ENCODE measurements at places on chromosomes 16 and 17.
A peak's percentile ranks its signal among the peaks of the same experiment; 100 is the strongest.

- DNase-seq: no peak
These were observed 60.0 kb upstream of the CDC42EP4 start for GRCh38 chr17:73371836-73372235.

DNA sequence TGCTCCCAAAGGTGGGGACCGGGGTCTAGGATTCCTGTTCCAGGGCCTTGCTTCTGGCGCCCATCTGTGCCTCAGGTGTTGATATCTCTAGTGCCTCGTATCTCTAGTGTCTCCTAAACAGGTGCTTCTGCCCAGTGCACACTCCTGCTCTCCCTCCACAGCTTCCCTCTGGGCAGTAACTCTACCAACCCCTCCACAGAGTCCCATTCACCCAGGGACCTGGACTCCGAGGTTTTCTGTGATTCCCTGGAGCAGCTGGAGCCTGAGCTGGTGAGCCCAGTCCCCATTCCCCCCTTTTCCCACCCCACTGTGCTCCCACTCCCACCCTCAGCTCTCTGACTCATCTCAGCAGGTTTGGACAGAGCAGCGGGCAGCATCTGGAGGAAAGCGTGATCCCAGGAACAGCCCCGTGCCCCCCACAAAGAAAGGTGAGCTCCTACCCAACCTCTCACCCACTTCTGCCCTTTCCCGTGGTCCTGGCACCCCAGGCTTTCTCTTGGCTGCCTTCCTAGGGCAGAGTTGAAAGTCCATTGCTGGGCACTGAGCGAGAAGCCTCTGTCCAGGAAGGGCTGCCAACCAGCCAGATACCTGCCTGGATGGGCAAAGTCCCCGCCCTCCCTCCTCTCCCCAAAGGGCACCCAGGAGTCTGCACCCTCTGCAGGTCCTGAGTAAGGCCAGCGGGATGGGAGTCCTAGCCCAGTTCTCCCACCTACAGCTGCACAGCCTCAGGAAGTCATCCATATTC, 2.2 kb downstream of the ACBD4 start:
- DNase-seq: no peak

DNA sequence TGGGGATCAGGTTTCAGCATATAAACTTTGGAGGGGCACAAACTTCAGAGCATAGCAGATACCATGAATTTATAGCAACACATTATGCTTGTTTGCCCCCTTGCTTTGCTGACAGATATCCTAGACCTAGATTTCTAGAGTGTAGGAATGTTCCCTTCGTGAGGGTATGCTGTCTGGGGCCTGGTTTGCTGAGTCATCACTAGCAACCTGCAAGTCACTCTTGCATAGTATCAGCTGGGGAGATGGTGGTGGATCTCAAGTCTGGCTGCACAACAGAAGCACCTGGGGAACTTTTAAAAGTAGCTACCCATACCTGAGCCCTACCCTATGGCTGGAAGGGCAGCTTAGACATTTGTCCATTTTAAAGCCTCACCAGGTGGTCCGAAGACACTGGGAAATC, 22.3 kb upstream of the HSBP1 start:
- DNase-seq: no peak

GRCh38 chr16:4828567-4829321, 18.3 kb downstream of the GLYR1 start:
- DNase-seq: no peak

- no peak for DNase-seq
These were observed 25.0 kb downstream of the MAP3K3 start for GRCh38 chr17:63647065-63647725.

- no peak for DNase-seq
These were observed 5.8 kb upstream of the RPRML start for GRCh38 chr17:46984892-46985291.

- DNase-seq: no peak
These were observed 374.3 kb upstream of the GOT2 start for GRCh38 chr16:59108374-59108773.

GRCh38 chr16:3180445-3180878, 7.5 kb upstream of the OR1F1 start:
- no peak for DNase-seq

DNA sequence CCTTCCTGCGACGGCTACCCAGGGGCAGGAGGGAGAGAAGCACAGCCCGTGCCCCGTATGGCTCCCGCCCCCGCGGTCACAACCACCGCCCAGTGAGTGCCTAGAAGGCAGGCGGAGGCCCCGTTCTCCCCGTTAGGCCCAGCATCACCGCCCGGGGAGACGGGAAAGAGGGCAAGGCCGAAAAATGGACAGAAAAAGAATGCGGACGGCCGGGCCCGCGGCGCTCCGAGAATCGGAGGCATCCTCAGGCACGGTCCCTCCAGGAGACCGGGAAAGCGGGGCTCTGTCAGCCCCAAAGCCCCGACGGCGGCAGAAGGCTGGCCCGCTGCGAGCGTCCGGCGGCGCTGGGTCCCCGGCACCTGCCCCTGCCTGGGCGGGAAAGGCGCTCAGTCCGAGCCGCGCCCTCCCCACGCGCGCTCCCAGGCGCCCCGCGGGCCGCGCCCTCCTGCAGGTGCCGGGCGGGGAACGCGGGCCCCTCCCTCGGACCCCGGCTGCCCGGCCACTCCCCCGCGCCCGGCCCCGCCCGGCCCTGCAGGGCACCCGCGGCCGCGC, 407 bp downstream of the MCRIP1 start:
- no peak for DNase-seq

- DNase-seq: no peak
These were observed 27.7 kb downstream of the PPM1E start for GRCh38 chr17:58783380-58783779.

- peak; percentile 54 for DNase-seq
These were observed 82.3 kb downstream of the CCDC182 start for GRCh38 chr17:57662644-57663308.

DNA sequence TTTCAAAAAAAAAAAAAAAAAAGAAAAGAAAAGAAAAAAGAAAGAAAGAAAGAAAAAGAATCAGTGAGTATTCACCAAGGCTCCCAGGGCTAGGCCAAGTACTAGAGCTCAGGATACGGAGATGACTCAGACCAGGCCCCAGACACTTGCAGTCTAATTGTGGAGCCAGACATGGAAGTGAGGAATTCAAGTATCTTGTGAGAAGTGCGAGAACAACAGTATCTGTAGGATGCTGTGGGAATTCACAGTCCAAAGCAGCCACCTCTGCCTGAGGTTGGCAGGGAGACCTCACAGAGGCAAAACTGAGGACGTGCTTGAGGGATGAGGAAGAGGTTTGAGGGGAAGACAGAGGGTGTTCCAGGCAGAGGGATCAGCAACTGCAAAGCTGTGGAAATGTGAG, 14.0 kb upstream of the ALDOA start:
- no peak for DNase-seq

DNA sequence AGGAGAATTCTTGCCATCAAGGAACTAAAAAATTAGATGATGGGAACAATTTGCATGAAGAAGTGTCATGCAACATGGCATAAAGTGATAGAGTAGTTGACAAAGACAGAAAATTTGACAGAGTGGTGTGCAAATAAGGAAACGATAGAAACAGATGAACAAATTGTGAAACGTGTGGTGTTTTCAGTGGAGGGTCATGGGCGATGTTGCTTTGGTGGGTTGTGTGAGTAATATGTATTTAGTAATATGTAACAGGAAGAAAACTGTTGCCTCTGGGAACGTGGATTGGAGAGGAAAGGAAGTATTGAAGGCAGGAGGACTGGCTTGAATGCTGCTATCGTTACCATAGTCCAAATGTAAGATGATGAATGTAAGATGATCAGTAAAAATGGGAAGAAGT, 3.6 kb downstream of the COX10 start:
- DNase-seq: no peak

- no peak for DNase-seq
These were observed 10.8 kb downstream of the SMTNL2 start for GRCh38 chr17:4594931-4595684.

GRCh38 chr17:82713071-82713723, 3.3 kb upstream of the FN3KRP start:
- DNase-seq: no peak

DNA sequence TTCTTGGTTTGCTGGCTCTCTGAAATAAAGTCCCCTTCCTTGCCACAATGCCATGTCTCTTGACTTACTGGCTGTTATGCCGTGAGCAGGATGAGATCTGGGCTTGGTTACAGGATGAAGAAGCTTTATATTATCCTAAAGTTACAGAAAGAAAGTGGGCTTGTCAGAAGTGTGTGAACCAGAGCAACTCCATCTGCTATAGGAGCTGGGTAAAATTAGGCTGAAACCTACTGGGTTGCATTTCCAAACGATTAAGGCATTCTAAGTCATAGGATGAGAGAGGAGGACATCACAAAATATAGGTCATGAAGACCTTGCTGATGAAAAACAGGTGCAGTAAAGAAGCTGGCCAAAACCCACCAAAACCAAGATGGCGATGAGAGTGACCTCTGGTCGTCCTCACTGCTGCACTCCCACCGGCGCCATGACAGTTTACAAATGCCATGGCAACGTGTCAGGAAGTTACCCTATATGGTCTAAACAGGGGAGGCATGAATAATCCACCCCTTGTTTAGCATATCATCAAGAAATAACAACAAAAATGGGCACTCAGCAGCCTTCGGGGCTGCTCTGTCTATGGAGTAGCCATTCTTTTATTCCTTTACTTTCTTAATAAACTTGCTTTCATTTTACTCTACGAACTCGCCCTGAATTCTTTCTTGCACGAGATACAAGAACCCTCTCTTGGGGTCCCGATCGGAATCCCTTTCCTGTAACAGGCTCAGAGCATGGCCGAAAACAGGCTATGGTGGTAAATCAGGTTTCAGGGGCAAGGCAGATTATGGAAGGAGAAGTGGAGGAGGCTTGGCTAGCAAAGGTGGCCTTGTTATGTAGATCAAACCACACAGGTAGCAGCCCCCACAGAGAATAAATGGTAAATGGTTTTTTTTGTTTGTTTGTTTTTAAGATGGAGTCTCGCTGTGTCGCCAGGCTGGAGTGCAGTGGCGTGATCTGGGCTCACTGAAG, 81.3 kb upstream of the C16orf82 start:
- no peak for DNase-seq

DNA sequence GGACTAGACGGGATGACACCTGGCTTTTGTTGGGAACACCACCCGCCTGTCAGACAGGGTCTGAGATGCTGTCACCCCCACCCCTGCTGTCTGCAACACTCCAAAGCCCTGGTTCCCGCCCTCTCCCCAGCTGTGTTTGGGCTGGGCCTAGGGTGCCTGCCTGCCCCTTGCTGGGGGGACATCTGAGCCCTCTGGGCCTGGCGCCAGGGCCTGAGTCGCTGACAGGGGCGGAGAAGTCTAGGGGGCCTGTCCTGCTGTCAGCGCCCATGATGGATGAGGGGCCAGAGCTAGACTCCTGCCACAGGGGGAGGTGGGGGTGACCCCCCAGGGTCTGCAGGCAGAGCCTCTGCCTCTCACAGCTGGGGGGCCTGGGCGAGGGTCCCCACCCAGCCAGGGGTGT, 7.6 kb upstream of the PKMYT1 start:
- no peak for DNase-seq

DNA sequence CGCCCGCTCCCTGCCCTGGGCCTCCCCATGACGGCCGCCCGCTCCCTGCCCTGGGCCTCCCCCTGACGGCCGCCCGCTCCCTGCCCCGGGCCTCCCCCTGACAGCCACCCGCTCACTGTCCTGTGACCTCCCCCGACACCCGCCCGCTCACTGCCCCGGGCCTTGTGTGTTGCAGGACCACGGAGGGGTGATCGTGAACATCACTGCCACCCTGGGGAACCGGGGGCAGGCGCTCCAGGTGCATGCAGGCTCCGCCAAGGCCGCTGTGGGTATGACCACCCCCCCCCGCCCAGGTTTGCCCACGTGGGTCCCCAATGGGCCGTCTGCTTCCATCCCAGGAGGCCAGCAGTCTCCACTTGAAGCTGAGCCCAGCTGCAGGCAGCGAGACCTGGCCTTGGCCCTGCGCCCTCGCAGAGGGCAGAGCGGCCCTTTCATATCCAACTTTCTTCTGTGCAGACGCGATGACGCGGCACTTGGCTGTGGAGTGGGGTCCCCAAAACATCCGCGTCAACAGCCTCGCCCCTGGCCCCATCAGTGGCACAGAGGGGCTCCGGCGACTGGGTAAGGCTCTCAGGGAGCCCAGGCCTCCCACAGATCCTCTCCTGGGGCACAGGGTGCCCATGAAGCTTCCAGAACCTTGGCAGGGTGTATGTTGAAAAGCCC, 9.0 kb downstream of the DECR2 start:
- DNase-seq: no peak

- no peak for DNase-seq
These were observed 48.8 kb downstream of the RMI2 start for GRCh38 chr16:11393861-11394592.

DNA sequence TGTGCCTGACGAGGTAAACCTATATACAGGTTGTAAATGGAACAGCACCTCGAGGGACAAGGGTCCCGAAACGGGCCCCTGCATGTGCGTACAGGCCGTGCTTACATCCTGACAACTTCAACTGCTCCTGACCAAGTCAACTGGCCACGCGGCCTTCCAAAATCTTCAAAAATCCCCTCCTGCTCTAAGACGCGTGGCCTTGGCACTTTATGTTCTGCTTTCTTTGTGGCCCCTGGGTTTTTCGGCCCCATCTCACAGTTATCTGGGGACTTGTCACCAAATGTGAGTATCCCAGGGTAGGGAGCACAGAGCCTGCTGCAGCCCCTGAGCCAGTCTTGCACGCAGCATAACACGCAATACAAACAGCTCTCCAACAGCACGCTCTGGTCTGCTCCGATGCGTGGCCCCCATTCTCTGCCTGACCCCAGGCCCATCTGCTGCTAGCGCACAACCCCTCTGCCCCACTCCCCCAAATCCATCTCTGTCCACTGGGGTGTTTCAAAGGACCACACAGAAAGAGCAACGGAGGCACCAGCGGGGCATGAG, 659 bp downstream of the RPH3AL start:
- no peak for DNase-seq

- no peak for DNase-seq
These were observed 160.0 kb downstream of the MAP2K6 start for GRCh38 chr17:69574257-69575197.

- no peak for DNase-seq
These were observed 284.6 kb upstream of the CDH5 start for GRCh38 chr16:66081775-66082366.

- DNase-seq: no peak
These were observed 20.9 kb downstream of the CDH11 start for GRCh38 chr16:65101009-65101408.

GRCh38 chr17:46811978-46812583, 6.4 kb downstream of the WNT3 start:
- DNase-seq: no peak

GRCh38 chr17:37745801-37746426, 1.1 kb upstream of the HNF1B start:
- DNase-seq: no peak

DNA sequence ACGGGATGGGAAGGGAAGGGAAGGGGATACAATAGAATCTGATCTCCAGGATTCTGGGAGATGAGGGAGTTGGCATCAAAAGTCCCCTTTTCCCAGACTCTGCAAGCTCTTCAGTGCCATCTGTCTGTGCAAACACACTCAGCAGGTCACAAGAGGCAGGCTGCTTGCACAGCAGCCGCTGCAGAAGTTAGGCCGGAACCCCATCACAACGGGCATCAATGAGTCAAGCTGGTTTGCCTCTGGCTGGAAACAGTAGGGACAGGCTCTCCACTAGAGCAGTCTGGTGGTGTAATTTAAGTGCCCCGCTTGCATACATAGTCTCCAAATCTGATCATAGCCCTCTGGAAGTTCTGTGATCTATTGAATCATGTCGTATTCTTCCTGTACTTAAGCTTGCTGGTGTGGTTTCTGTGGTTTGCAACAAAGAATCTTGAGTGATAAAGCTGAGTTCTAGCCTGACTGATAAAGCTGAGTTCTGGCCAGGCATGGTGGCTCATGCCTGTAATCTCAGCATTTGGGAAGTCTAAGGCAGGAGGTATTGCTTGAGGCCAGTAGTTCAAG, 33.7 kb upstream of the KDM8 start:
- DNase-seq: no peak

Data from HuH-7.5 (cell line).